ENCODE measurements at places on chromosomes 2 and 18. TPM values are rescaled to one million over a fixed set of nuclear protein-coding genes. Genes with fewer than 3 reads are reported as not detected.

Gene POTEC
- not detected for total RNA-seq

Gene DSEL
- total RNA-seq, result 12.2 TPM

Gene DLX2
- not detected for total RNA-seq

Gene PAX8
- 1.9 TPM for total RNA-seq

Gene MEP1B
- total RNA-seq, result not detected

Gene MDH1B
- total RNA-seq, result 1.3 TPM

Gene LGALSL
- total RNA-seq, result 17.7 TPM

Gene PROKR1
- 0.13 TPM for total RNA-seq

Gene UGT1A1
- total RNA-seq, result not detected

Gene KRTCAP3
- total RNA-seq, result not detected

Gene GPAT2
- 4.9 TPM for total RNA-seq

Gene ITGA6
- total RNA-seq, result 11.8 TPM

Gene SPDYA
- total RNA-seq, result 0.13 TPM

Gene BUB1
- total RNA-seq, result 31.0 TPM

Gene PAIP2B
- 0.52 TPM for total RNA-seq

Gene ZAP70
- not detected for total RNA-seq

Gene NDC80
- 6.0 TPM for total RNA-seq

Gene NETO1
- total RNA-seq, result not detected

Gene MYO7B
- 0.24 TPM for total RNA-seq

Gene CLEC4F
- not detected for total RNA-seq

Gene SOX11
- total RNA-seq, result 21.8 TPM

Gene IL36B
- not detected for total RNA-seq

Gene ABCG5
- total RNA-seq, result not detected

Gene IL36A
- total RNA-seq, result not detected

Gene LIMS4
- total RNA-seq, result not detected

Gene TCF7L1
- 1.4 TPM for total RNA-seq

Gene MTCL1
- 15.1 TPM for total RNA-seq

Gene C2orf72
- 0.26 TPM for total RNA-seq

Gene AFTPH
- total RNA-seq, result 16.8 TPM

Gene MRPS5
- total RNA-seq, result 50.4 TPM

Gene CCL20
- total RNA-seq, result 14.0 TPM

Gene UGP2
- total RNA-seq, result 85.5 TPM

Gene TMEM169
- 0.16 TPM for total RNA-seq

Gene ALK
- total RNA-seq, result not detected

Gene CYP1B1
- total RNA-seq, result 177 TPM

Gene ZSWIM2
- not detected for total RNA-seq

Gene PPM1G
- 48.9 TPM for total RNA-seq

Data from epithelial cell of alveolus of lung (primary cell).